Activated CD8-positive, alpha-beta memory T cell treated with anti-CD3 and anti-CD28 coated beads for 36 hours (primary cell): ENCODE measurements at places on chromosomes 3 and 15. TPM values are rescaled to one million over a fixed set of nuclear protein-coding genes. Genes with fewer than 3 reads are reported as not detected.

ARPC4 gene
- total RNA-seq, result 299 TPM

SPATA12 gene
- total RNA-seq, result not detected

IMPG2 gene
- 0.06 TPM for total RNA-seq

C3orf22 gene
- total RNA-seq, result not detected

AP3B2 gene
- total RNA-seq, result 0.53 TPM

PSTPIP1 gene
- total RNA-seq, result 137 TPM

TRH gene
- total RNA-seq, result not detected

TM4SF4 gene
- total RNA-seq, result not detected

CCR9 gene
- total RNA-seq, result 1.8 TPM

P4HTM gene
- 26.8 TPM for total RNA-seq

MUC4 gene
- total RNA-seq, result 0.13 TPM

SCG5 gene
- 0.71 TPM for total RNA-seq

PRRT3 gene
- total RNA-seq, result 9.4 TPM

SLC35G2 gene
- 3.8 TPM for total RNA-seq

ZPLD1 gene
- not detected for total RNA-seq

PPP1R14D gene
- not detected for total RNA-seq

P2RY14 gene
- total RNA-seq, result 0.65 TPM

MORC1 gene
- not detected for total RNA-seq

MYRIP gene
- total RNA-seq, result not detected

TTLL13 gene
- total RNA-seq, result 0.44 TPM

GOLGA8R gene
- total RNA-seq, result 0.34 TPM

SLTM gene
- 106 TPM for total RNA-seq

PGBD4 gene
- total RNA-seq, result 3.4 TPM

GOLGA6L6 gene
- not detected for total RNA-seq

CILP gene
- not detected for total RNA-seq

ATP10A gene
- total RNA-seq, result 31.8 TPM

XPC gene
- total RNA-seq, result 30.1 TPM

KCNMB2 gene
- total RNA-seq, result not detected

TAGLN3 gene
- total RNA-seq, result 0.52 TPM

RARRES1 gene
- not detected for total RNA-seq

CFAP100 gene
- total RNA-seq, result not detected

HIGD2B gene
- total RNA-seq, result 0.17 TPM

CCDC54 gene
- not detected for total RNA-seq

TPRG1 gene
- 16.4 TPM for total RNA-seq

SNX33 gene
- 3.8 TPM for total RNA-seq

RAD54L2 gene
- 35.3 TPM for total RNA-seq

STIMATE gene
- total RNA-seq, result 39.8 TPM
